ENCODE measurements at places on chromosomes 13 and 19.

- no peak overlapping the region for H3K4me3 ChIP-seq
- H3K4me1 ChIP-seq: no peaks in the 10 kb centered on the region
- no peak overlapping the region for H3K27ac ChIP-seq
- H3K36me3 ChIP-seq: no peaks in the 10 kb centered on the region
- no peaks in the 10 kb centered on the region for H3K27me3 ChIP-seq
These were observed 58.2 kb downstream of the GJA3 start for GRCh38 chr13:20102525-20103180.

DNA sequence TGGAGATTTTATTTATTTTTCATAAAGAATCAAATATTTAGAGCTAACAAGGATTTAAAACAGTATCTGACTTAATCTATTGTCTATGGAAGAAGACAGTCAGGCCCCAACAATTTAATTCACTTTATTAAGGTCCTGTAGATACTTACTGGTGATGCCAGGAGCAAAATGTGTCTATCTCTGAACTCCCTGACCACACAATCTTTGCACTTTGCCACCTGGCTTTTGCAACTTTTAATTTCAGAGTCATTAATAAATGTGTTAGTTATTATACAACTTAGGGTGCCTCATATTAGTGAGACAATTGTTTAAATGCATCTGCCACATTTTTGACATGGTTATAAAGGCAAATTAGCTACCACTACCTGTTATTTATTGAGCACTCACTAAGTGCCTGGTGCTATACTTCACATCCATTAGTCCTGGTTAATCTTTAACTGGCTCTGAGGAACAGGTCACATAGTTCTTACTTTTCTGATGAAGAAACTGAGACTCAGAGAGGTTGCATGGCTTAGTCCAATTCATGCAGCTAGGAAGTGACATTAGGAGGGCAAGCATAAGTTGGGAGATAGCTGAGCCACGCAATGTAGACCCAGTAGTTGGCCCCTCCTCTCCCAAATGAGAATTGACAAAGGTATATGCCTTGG, 297.9 kb downstream of the DCT start:
- H3K27me3 ChIP-seq: no peaks in the 10 kb centered on the region
- no peak overlapping the region for H3K27ac ChIP-seq
- no peak overlapping the region for H3K4me3 ChIP-seq
- no peaks in the 10 kb centered on the region for H3K36me3 ChIP-seq
- DNase-seq: no peak

DNA sequence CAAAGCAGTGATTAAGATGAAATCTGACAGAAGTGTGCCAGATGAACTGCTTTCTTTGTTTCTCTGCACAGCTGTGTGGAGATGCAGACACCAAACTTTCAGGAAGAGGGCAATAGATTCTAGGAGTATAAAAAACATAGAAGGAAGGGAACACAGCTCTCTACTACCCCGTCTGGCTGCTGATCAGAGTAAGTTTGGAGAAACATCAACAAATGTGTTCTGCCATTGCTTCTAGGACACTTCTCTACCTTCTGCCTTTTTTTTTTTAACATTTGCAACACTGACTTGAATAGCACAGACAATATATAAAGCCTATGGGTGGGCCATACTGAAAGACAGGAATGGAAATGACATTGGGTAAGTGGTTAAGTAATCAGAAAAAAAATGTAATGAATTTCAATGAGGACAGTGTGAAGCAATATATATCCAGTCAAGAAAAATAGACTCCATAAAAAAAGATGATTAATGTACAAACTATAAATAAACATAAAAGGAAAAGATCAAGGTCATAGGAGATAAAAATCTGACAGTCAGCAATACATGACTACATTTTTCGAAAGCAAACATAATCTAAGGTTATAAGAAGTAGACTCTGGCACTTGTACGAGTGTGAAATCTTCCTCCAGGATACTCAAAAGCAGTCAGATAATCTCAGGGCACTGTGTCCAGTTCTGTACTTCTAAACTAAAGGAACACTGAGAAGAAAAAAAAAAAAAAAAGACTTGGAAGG, 21.4 kb downstream of the NUFIP1 start:
- DNase-seq: no peak
- H3K4me3 ChIP-seq: no peak overlapping the region
- H3K27me3 ChIP-seq: no peaks in the 10 kb centered on the region

- DNase-seq: no peak
- H3K27me3 ChIP-seq: no peaks in the 10 kb centered on the region
- H3K36me3 ChIP-seq: no peaks in the 10 kb centered on the region
- no peak overlapping the region for H3K4me3 ChIP-seq
- H3K4me1 ChIP-seq: no peaks in the 10 kb centered on the region
These were observed 218.2 kb downstream of the FGF14 start for GRCh38 chr13:102183509-102184182.

GRCh38 chr13:108855737-108856387, 226.5 kb downstream of the MYO16 start:
- H3K27ac ChIP-seq: no peak overlapping the region
- no peak for DNase-seq
- no peak overlapping the region for H3K4me3 ChIP-seq
- no peaks in the 10 kb centered on the region for H3K4me1 ChIP-seq
- H3K36me3 ChIP-seq: no peaks in the 10 kb centered on the region

GRCh38 chr19:48760504-48761205, 5.3 kb downstream of the FGF21 start:
- H3K36me3 ChIP-seq: no peaks in the 10 kb centered on the region
- no peak overlapping the region for H3K27ac ChIP-seq
- no peak for DNase-seq
- no peaks in the 10 kb centered on the region for H3K4me1 ChIP-seq
- no peaks in the 10 kb centered on the region for H3K27me3 ChIP-seq

DNA sequence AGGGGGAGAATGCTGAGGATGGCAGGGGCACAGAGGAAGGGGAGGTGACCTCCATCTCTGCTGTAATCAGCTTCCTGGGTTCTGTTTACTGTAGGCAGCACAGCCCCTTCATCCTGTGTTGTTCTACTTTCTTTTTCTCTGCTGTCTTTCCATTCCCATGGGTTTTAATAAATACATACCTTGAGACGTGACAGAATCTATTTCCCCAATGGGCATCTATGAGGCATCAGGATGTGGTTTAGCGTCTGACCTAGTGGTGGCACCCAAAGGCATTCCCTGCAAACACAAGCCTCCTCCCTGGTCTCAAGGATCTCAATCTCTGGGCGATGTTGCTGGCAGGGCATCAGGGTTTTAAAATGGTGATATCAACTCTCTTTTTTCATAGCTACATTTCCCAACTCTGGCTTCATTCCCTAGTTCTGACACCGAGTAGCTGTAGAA, 60.8 kb downstream of the ALOX5AP start:
- DNase-seq: peak; percentile 46
- peak overlapping the region; percentile 92 for H3K27ac ChIP-seq
- H3K36me3 ChIP-seq: no peaks in the 10 kb centered on the region

- no peaks in the 10 kb centered on the region for H3K4me1 ChIP-seq
- no peak overlapping the region for H3K4me3 ChIP-seq
- no peaks in the 10 kb centered on the region for H3K27me3 ChIP-seq
- no peak for DNase-seq
These were observed 33.5 kb upstream of the TMTC4 start for GRCh38 chr13:100707818-100708740.

GRCh38 chr19:48676887-48677286, 4.1 kb upstream of the NTN5 start:
- H3K27ac ChIP-seq: no peak overlapping the region
- H3K36me3 ChIP-seq: no peaks in the 10 kb centered on the region
- no peak overlapping the region for H3K4me3 ChIP-seq
- H3K27me3 ChIP-seq: no peaks in the 10 kb centered on the region

GRCh38 chr13:87234981-87235380, 436.2 kb upstream of the SLITRK5 start:
- DNase-seq: no peak
- H3K36me3 ChIP-seq: no peaks in the 10 kb centered on the region
- no peaks in the 10 kb centered on the region for H3K27me3 ChIP-seq
- H3K27ac ChIP-seq: no peak overlapping the region
- no peaks in the 10 kb centered on the region for H3K4me1 ChIP-seq

DNA sequence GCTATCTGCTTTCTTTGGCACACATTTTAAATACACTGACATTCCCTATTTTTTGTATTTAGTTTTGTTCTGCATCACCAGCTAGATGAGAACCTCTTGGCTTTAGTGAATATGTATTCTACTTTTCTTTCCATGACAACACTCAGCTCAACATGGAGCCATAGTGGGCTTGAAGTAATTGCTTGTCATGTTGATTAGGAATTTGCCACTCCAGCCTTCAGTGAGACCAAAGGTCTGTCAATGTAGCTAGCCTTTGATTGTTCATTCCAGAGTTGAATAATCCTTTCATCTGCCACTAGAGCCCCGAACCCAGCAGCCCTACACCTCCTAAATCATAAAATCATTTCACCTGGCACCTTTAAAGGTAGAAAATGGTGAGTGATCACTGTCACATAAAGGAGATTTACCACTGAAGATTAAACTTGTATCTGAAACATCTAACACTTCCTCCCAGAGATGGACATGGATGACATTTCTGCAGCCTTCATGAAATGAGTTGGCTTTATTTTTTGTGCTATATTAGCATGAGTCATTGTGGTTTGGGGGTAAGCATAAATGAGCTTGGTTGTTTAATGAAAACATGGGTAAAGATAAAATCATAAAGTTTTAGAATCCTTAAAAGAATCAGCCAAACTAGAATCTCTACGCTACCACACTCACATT, 29.2 kb upstream of the GARRE1 start:
- DNase-seq: no peak
- H3K4me1 ChIP-seq: peaks cover 14% of the 10 kb centered on the region

GRCh38 chr19:51356159-51356801, 9.9 kb downstream of the ETFB start:
- no peaks in the 10 kb centered on the region for H3K4me1 ChIP-seq
- DNase-seq: no peak
- no peak overlapping the region for H3K27ac ChIP-seq

- H3K36me3 ChIP-seq: no peaks in the 10 kb centered on the region
- H3K27ac ChIP-seq: no peak overlapping the region
- H3K4me1 ChIP-seq: no peaks in the 10 kb centered on the region
These were observed 1131.7 kb downstream of the SLITRK5 start for GRCh38 chr13:88802886-88803285.

- H3K27ac ChIP-seq: no peak overlapping the region
- no peak for DNase-seq
- H3K4me1 ChIP-seq: no peaks in the 10 kb centered on the region
- no peak overlapping the region for H3K4me3 ChIP-seq
These were observed 97.5 kb downstream of the SLC10A2 start for GRCh38 chr13:102968572-102969228.

- peak overlapping the region; percentile 92 for H3K4me3 ChIP-seq
- H3K27ac ChIP-seq: peak overlapping the region; percentile 95
- no peaks in the 10 kb centered on the region for H3K27me3 ChIP-seq
- no peak for DNase-seq
- H3K4me1 ChIP-seq: peaks cover 19% of the 10 kb centered on the region
- H3K36me3 ChIP-seq: peaks cover 14% of the 10 kb centered on the region
These were observed 892 bp downstream of the TRIR start for GRCh38 chr19:12733369-12734214.

DNA sequence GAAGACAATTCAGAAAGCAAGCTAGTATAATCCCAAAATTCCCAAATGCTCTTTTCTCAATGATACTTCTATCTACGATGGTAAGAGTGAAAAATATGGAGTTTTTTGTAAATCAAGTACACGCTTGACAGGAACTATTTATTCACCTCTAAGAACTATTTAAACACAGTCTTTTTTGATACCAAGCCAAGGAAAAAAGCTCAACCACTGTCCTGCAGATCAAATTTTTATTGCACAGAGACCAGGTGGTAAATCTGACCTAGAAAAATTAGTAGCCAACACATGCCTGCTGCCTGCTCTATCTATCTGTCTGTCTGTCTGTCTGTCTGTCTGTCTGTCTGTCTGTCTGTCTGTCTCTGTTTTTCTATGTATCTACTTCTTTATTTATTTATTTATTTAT, 292.2 kb downstream of the MZT1 start:
- no peak for DNase-seq
- no peaks in the 10 kb centered on the region for H3K36me3 ChIP-seq
- no peaks in the 10 kb centered on the region for H3K27me3 ChIP-seq
- H3K4me1 ChIP-seq: no peaks in the 10 kb centered on the region
- no peak overlapping the region for H3K27ac ChIP-seq

DNA sequence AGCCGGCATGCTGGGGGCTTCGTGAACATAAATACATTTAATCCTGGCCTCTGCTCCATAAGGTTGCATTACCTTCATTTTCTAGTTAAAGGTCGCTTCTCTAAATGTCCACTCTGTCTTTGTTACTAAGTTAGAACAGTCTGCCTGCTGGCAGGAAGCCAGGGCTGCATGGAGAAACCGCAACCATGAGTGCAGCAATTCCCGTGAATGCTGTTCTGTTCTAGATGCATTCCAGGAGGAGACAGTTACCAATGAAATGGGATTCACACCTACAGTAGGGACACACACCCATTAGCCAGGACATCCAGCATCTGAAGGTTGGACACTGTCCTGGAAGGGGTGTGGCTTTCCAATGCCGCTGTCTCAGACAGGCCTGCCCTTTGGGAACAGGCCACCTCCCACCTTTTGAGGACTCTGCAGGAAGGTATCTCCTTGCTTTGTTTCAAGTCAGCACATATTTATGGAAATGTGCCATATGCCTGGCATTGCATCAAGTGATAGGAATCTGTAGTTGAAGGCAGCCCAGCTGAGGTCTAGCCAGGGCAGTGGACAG, 129.7 kb downstream of the SLC7A1 start:
- H3K27ac ChIP-seq: no peak overlapping the region
- DNase-seq: no peak
- H3K4me3 ChIP-seq: no peak overlapping the region
- no peaks in the 10 kb centered on the region for H3K27me3 ChIP-seq
- H3K4me1 ChIP-seq: no peaks in the 10 kb centered on the region

DNA sequence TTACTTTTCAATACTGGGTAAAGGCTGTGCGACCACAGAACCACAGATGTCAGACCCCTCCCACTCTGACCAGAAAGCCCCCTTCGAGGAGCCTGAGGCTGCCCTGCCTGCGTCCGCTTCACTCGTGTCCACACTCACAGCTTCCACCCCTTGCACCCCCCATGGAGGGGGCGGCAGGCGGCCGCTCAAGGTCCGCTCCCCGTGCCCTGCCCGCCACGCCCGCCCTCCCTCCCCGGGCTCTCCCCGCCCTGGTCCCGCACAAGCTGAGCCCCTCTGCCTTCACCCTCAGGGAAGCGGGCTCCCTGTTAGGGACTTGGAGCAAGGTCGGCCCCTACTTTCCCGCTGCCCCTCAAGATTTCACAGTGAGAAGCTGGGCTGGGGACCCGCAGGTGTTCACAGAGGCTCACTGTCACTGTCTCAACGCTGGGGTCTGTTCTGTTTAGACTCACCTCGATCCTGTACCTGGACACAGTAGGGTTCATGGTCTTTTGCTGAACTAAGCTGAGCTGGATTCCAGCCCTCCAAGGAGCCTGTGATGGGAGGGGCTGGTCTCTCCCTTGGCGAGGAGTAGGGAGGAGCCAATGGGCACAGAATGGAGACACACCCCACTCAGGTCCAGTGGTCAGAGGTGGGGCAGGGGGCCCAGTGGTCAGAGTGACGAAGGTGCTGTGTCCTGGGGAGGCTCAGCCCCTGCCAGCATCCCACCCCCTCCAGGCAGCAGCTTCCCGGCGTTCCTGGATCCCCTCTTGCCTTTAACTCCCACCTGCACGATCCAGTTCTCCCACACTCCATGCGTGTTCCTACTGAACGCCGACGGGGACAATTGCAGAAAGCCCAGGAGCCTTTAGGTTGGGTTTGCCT, 69.5 kb downstream of the SPACA7 start:
- H3K4me3 ChIP-seq: no peak overlapping the region
- no peaks in the 10 kb centered on the region for H3K36me3 ChIP-seq
- no peaks in the 10 kb centered on the region for H3K4me1 ChIP-seq
- DNase-seq: no peak

- H3K27ac ChIP-seq: no peak overlapping the region
- no peak for DNase-seq
- no peak overlapping the region for H3K4me3 ChIP-seq
- H3K4me1 ChIP-seq: no peaks in the 10 kb centered on the region
- H3K36me3 ChIP-seq: no peaks in the 10 kb centered on the region
These were observed 123.8 kb downstream of the NDFIP2 start for GRCh38 chr13:79604752-79605151.

Measured in Panc1 (cell line).